ENCODE measurements at places on chromosomes 1 and 21.
A peak's percentile ranks its signal among the peaks of the same experiment; 100 is the strongest.

GRCh38 chr1:15070145-15070748, 83.3 kb upstream of the TMEM51 start:
- DNase-seq, result no peak

GRCh38 chr21:38669186-38669585, 136.5 kb upstream of the ETS2 start:
- no peak for DNase-seq

GRCh38 chr1:169124459-169124858, 18.0 kb downstream of the ATP1B1 start:
- DNase-seq, result peak; percentile 75

- no peak for DNase-seq
Measured at GRCh38 chr1:3029991-3030662, 8.9 kb downstream of the ACTRT2 start.

- no peak for DNase-seq
Measured at GRCh38 chr1:198246337-198246736, 89.5 kb downstream of the NEK7 start.

GRCh38 chr1:244325056-244325758, 126.5 kb downstream of the ADSS2 start:
- DNase-seq, result no peak
